ENCODE measurements at places on chromosomes 1 and 21.

DNA sequence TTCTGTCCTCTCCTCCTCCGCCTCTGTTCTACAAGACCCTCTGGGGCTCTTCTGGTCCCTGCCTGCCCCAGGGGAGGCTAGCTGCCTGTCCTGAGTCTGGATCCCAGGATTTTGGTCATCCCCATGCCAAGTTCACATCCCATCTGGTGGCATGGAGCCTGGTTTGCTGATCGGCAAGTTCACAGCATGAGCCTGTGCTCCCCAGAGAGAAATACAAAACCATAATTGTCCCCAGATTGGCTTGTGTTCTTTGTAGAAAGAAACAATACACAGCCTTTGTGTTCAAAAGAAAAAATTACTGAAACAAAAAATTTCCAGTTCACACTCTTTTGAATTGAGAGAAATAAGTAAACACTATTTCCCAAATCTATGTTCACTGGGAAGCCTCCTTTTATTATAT, 149.4 kb upstream of the ZC3H12A start:
- no peak for DNase-seq

DNA sequence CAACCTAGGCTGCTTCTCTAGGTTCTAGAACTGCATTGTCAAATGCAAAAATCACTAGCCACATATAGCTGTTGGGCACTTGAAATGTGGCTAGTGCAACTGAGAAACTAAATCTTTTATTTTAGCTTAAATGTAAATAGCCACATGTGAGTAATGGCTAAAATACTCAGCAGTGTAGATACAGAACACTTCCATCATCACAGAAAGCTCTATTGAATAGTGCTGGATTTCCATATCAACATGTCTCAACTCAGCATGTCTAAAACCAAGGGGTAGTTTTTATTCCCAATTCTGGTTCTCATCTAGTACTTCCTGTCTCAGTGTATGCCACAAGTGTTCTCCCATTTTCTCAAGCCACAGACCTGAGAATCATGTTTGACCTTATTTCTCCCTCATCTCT, 7.5 kb upstream of the TP53BP2 start:
- no peak for DNase-seq

DNA sequence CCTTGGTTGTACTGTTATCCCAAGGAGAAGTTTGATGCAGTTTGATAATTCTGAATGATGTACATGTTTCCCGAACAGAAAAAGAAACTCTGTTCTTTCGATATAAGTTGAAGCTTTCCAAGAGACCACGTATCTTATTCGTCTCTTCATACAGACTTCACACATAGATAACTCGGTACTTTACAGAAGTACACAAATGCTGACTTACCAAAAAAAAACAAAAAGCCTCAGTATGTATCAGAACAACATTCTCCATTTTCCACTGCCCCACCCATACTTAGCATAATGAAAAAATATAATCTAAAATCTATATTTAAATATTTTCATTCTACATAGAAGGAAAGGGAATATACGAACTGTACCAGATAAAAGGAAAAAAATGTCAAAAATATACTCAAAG, 2.2 kb downstream of the FOXJ3 start:
- no peak for DNase-seq

DNA sequence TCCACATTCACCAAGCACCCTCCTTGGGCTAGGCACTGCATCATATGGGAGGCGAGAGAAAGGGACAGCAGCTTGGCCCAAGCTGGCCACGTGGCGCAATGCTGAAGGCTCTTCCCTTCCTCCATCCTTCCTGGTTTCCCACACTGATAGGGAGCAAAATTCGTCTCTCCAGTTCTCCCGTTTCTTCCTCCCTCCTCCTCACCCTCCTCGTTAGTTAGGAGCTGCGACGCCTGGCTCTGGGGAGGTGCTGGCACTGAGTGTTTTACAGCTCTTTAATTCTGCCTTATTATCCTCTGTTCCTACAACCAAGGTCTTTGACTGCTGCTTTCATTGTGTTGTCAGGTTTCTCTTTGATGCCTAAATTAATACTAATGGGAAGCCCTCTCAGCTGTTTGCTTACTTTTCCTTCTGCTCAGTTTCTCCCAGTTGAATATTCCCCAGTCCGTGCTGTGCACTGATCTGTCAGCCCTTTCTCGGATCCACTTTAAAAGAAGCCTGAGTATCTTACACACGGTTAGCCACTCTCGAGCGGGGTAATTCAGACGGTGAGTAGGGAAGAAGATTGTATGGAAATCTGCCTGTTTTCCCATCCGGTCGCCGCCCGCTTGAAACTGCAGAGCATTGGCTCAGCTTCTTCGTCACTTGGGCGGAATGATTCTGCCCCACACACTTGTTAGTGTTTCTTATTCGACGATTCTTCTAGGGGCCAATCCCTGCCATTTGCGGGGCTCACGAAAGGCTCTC, 56.2 kb upstream of the SMYD2 start:
- no peak for DNase-seq

GRCh38 chr21:34801519-34802132, 132.8 kb downstream of the CLIC6 start:
- no peak for DNase-seq

DNA sequence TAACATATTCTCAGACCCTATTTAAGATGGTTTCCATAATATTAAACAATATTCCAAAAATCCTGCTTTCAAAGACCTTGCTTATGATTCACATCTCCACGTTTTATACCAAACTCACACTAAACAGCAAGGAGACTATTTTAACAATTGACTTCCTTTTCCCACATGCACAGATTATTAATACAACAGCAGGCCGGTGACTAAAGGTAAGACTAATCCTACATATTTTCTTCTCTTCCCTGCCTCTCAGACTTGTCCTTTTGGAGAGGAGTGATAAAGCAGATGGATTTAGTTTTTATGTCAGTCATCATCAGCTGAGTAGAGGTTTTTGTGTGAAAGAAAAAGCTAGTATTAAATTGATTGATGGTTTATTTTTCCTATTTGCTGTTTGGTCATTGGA, 400.6 kb downstream of the NTNG1 start:
- DNase-seq = no peak

DNA sequence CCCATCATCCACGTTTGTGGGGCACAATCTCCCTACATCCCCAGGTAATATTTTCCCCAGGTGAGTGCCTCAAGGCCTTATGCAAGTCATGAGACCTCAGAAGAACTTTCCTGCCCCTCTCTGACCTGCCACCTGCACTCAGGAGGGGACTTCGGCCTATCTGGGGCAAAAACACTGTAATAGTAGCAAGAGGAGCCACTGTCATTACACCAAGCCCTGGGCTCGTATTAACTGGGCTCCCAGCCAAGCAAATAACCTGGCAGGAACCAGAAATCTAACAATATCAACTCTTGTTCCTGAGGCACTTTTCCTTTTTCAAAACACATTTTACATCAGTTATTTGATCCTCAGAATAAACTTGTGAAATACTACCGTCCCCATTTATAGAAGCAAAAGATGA, 30.9 kb downstream of the LAMB3 start:
- DNase-seq = no peak

GRCh38 chr1:4380564-4381168, 273.7 kb upstream of the AJAP1 start:
- DNase-seq = no peak

DNA sequence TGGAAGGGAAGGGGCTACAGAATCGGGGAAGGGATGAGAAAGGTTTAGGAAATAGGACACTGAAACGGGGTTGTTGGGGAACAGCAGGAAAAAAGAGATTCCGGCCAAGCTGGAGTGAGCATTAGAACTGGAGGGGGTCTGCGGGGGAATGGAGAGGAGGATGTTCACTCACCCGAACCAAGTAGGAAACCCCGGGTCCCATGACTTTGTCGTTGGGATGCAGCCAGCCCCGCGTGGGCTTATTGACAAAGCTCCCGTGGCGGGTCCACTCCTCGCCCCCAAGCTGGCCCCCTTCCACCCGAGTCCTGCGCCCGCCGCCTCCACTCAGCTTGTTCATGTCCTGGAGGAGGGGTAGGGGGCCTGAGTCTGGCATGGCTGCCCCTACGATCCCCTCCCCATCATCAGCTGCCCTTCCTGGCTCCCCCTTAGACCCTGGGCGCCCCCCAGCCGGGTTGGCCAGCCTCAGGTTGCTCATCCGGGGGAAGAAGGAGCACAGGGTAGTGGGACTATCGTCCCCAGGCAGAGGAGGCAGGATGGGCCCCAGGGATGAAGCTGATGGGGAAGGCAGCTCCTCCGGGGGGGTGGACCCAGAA, 591 bp downstream of the SHC1 start:
- DNase-seq = no peak

DNA sequence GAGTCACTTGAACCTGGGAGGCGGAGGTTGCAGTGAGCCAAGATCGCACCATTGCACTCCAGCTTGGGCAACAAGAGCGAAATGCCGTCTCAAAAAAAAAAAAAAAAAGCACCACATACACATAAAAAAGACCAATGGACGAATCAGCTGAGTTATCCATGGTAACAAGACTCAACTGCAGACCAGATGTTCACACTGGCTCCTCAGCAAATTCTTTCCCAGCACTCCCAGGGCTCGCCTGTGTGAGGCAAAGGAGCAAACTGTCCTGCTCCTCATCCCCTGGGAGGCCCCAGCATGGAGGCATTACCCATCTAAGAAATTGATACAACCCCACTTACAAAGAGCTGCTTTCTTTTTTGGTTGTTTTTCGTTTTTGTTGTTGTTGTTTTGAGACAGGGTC, 3.1 kb downstream of the TMEM234 start:
- DNase-seq = no peak

DNA sequence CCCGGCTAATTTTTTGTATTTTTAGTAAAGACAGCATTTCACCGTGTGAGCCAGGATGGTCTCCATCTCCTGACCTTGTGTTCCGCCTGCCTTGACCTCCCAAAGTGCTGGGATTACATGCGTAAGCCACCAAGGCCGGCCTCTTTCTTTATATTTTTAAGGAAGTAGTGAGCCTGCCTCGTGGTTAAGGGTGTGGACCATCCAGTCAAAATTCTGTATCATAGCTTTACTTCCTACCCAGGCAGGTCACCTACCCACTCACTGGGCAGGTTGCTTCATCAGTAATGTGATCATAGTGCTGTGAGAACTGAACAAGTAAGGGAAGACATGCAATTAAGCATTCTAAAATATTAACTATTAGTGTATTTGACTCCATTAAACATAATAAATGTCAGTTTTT, 8.1 kb upstream of the ACOT7 start:
- DNase-seq = no peak

DNA sequence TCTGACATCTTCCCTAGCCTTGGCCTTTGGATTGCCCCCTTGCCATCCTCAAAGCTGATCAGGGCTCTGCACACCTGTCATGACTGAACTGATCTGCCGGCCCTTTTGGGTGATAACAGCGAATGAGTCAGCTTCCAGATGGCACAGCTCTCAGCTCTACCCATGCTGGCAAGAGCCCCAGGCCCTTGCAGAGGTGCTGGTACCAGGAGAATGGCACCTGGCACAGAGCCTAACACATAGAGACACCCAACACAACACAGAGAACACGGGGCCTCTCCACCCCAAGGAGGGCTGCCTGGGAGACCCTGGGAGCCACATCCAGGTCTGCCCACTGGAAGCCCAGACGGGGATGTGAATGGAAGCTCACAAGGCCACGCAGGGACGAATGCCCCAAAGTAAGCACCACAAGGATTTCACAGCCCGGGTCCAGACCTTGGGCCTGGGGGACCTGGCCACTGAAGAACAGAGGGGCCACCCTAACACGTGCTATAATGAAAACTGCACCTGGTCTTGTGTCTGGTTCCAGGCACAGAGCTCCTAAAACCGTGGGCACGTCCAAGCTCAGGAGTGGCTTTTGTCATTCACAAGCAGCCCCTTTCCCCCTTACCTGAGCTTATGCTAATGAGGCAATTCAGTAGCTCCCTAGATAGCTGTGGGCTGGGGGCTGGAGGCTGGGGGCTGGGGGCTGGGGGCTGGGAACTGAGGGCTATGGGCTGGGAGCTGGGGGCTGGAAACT, 160.5 kb downstream of the NPHP4 start:
- no peak for DNase-seq

GRCh38 chr21:36543924-36544323, 64.0 kb upstream of the CLDN14 start:
- DNase-seq = no peak

Data from stimulated activated CD4-positive, alpha-beta T cell treated with anti-CD3 and anti-CD28 coated beads, TNF-alpha, amount 100 ng/mL, for 4 hours (primary cell).